Brain pericyte (primary cell): ENCODE measurements at places on chromosomes 7 and 10.
A peak's percentile ranks its signal among the peaks of the same experiment; 100 is the strongest.

DNA sequence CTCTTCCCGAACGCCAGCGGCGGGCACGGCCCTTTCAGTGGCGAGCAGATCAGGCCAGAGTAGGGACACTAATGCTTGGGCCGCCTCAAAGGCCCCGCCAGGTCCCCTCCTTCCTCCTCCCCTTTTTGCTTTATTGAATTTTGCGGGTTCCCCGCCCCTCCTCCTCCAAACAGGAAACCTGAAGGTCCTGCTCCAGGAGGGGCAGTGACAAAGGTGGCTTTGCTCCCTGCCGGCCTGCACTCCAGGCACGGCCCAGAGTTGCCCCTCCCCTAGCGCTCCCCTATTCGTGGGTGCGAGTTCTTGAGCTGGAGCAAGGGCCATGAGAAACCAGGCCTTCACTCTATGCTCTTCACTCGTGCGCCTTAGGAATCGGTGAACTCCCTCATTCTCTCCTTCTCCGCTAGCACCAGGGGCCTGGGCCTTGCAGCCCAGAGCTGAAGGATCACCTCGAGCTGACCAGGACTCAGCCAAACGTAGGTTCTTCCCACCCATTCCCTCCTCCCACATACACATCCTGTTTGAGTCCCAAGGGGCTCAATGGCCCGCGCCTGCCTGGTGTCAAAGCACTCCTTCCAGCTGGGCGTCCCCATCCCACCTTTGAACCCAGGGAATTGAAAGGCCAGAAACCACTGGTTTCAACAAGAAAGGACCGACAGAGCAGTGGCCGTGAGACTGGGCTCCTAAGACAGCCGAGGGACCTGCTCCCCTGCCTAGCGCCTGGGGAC is 619 bp upstream of the HOXA6 start:
- no peak for DNase-seq

DNA sequence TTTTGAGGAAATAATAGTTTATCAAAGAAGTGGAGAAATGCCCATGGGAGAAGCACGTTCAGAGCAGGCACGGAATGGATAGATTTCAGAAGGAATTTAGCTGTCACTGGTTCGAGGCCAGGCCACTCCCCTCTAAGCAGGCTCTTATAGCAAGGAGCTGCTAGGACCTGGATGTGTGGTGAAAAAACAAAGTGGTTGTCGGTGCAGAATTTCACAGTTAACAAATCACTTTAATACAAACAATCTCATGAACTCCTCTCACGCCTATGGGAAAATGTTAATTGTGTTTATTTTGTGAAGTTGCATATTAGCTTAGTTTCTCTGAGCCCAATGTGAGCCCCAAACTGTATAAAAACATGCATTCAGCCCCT is 176.3 kb downstream of the PKD1L1 start:
- no peak for DNase-seq

DNA sequence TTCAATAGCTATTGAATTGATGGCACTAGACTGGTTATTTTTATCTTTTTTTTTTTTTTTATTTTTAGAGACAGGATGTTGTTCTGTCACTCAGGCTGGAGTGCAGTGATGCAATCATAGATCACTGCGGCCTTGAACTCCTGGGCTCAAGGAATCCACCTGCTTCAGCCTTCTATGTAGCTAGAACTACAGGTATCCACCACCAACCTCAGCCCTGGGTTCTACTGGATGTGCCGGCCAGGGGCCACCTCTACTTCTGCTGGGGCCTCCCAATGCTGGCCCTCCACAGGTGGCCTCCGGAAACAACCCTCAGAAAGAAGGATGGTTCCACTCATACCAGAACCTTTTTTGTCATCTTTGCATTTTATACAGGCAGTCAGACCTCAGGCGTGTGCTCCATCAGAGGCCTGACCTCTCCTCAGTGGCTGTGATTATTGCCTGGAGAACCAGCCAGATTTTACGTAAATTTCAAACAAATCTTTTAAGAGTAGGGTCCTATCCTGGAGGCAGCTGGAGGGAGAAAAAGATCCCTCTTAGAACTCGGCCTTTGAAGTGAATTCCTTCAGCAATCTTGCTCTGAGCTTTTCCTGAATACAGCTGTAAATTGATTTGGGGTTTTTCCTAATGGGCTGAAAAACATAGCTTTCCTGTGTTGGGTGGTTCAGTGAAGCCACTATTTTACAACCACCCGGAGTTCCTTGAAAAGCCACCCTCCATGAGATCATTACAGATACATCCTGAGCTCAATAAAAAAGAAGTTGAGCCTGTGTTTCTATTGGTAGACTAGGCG is 110.0 kb downstream of the SPAG6 start:
- DNase-seq = no peak

- no peak for DNase-seq
These were observed 11.3 kb upstream of the TAS2R3 start for GRCh38 chr7:141752634-141753033.

DNA sequence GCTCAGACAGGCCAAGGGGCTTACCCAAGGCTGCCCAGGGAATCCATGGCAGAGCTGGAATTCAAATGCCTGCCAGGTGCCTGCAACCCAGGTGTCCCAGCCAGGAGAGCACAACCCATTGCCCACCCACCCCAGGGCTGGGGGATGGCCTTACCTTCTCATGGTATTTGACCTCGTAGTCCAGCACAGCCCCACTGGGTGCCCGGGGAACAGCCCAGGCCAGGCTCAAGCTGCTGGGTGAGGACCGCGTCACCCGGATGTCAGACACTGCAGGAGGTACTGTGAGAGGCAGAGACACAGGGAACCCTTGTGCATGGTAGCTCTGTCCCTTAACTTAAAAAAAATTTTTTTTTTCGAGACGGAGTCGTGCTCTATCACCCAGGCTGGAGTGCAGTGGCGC is 9.0 kb downstream of the EPHB4 start:
- no peak for DNase-seq

GRCh38 chr10:17644485-17644943 is 563 bp downstream of the STAM start:
- peak; percentile 12 for DNase-seq

DNA sequence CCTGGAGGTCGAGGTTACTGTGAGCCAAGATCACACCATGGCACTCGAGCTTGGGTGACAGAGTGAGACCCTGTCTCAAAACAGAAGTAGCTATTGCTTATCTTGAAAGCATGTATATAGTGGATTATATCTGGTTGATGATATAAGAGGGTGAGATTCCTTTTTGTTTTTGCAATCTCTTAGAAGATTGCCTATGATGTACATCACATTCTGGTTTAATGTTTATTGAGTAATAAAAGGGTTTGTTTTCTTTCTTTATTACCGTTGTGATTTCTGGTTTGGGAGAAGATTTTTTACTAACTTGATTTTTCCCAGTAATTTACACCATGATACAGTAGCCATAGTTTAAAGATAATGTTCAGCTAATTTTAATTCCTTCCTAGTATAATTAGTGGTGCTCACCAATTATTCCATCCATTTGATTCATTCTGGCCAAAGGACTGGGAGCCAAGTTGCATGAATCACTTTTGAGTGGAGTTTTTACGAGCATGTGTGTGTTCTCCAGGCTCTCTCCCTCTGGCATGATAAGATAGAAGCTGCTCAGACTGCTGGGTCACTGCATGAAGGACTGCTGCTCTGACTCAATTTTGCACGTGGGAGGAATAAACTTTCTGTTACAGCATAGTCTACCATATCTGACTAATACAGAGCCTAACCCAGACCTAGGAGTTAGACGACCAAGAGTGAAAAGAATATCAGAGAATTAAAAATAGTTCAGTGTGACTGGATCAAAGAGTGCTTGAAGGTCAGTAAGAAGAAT is 13.5 kb upstream of the TSPAN13 start:
- DNase-seq = peak; percentile 29

- DNase-seq = no peak
These were observed 68.1 kb downstream of the BMPER start for GRCh38 chr7:33973231-33974015.

DNA sequence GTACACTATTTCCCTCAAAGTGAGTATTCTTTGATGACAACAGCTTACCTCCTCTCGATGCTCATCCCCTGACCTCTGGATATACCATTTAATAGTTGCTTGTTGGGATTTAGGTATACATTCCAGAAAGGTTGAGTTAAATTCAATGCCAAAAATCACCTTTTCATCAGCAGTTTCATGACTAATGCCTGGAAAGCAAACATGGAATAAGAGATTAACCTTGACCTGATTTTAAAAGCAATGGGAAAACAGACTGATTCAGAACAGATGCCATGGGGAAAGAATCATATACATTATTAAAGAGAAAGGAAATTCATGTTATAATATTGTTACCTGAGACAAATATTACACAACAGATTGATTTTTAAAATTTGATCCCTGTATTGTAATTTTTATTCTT is 180.1 kb downstream of the SEMA3D start:
- no peak for DNase-seq

DNA sequence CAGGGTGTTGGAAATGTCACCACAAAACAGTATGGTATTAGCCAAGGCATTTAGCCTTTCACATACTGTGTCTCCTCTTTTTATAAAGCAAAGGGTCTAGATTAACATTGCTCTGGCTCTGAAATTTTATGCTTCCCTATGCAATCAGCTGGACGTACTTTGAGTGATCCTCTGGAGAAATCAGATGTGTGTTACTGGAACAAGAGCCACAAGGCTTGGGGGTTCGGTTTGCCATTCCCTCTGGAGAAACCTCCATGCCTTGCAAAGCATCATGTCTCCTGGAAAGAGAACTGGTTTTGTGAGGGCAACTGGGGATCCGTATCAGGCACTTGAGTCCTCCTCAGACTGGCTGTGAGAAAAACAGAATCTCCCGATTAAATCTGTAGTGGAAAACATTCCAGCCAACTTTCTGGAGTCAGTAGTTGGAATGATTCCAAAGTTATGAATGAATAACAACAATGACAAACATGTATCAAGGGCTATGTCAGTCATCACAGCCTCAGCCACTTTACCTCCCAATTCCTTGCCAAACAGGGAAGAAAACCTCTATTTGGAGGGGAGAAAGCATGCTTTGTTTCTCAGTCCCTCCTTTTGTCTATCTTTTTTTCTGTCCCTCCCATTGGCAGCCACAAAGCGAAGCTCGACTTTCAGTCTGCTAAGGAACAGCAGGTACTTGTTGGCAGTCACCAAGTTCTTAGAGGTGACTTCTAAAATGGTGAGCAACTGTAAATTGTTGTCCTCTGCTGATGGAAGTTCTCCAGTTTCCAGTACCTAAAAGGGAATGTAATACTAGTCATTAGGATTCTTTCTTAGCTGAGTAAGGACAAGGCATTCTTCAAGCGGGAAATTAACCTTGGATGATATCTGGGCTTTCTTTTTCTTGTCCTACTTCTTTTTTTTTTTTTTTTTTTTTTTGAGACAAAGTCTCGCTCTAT is 864.8 kb upstream of the AUTS2 start:
- no peak for DNase-seq

GRCh38 chr7:68977385-68978055 is 620.8 kb upstream of the AUTS2 start:
- no peak for DNase-seq

GRCh38 chr7:29102558-29103151 is 43.7 kb downstream of the CPVL start:
- no peak for DNase-seq

- DNase-seq = no peak
These were observed 12.7 kb upstream of the DOCK1 start for GRCh38 chr10:126892226-126893175.

DNA sequence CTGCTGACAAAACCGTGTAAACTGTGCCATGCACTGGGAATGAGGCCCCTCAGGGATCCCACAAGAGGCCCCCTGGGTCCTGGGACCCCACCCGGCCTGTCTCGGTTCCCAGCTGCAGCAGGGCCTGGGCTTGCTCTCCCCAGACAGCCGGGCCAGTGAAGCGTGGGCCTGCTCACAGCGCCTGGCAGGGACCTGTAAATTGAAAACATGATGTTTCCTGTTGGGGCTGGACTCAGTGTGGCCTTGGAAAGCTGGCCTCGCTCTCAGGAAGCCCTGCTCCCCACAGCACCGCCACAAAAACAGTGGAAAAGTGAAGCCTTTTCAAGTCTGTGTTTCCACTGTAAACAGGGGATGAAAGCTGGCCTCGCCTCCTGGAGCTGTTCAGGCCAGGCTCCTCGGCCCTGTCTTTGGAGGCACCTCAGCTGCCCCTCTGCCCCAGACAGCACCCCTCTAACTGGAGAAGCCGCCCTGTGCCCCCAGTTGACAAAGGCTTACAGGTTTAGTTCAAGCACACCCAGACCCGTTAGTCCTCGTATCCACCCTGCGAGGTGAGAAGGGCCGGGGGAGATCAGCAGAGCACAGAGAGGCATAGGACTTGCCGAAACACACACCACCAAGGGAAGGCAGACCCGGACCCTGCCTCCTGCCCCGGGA is 108.3 kb downstream of the ZMIZ1 start:
- DNase-seq = no peak

DNA sequence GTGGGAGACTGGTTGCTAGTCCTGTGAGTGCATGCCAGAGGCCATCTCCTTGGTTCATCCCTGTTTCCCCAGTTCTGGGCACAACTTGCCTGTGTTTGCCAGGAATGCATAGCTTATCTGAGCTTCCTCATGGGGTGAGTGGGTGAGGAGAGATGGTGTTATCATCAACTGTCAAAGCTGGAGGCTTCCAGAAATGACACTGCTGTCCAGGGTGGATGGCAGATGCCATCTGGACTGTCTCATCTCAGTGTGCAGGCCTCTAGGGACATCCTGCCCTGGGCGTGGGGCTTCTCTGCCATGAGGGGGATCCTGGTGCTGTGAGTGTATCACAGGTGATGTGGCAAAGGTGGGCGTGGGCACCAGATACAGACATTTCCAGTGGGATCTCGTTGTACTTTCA is 328.6 kb downstream of the DPP6 start:
- no peak for DNase-seq

DNA sequence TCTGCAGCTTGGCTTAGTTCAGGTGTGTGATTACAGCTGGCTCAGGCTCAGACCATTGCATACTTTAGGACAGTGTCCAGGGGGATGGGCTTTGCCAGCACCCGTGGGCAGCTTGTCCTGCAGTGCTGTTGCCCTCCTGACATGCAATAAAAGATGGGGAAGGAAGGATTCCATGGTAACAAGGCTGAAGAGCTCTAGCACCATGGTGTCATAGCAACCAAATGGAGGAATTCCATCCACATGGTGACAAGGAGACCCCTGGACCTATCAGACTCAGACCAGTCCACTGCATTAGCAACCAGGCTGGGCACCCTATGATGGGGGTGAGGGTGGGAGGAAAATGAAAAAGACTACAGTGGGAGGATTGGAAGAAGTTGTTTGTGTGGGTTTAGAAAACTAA is 49.9 kb downstream of the SORCS3 start:
- no peak for DNase-seq

- DNase-seq = no peak
These were observed 93.4 kb downstream of the ZNF736 start for GRCh38 chr7:64407148-64407547.

DNA sequence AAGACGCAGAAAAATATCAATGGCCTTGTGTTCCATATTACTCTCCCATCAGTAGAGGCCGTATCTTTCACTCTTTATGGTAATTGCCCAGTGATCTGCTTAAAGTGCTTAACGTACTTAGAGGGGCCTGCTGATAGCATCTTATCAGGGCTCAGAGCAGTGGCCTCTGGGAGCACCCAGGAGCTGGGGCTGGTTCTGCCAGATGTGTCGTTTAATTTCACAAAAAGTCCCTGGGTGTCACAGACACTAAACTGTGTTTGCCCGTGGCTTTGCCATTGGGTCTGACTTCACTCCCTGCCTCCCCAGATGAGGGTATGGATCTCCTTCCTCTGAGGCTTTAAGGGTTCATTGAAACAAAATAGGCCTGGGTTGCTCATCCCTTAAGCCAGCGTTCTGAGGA is 435.3 kb downstream of the GATA3 start:
- DNase-seq = no peak

- no peak for DNase-seq
These were observed 8.2 kb downstream of the EMX2 start for GRCh38 chr10:117550599-117551329.

- DNase-seq = no peak
These were observed 1.8 kb upstream of the OPN1SW start for GRCh38 chr7:128777156-128778123.
